CD8-positive, alpha-beta memory T cell (primary cell): ENCODE measurements at places on chromosomes 2 and 18. TPM values are rescaled to one million over a fixed set of nuclear protein-coding genes. Genes with fewer than 3 reads are reported as not detected.

DNA sequence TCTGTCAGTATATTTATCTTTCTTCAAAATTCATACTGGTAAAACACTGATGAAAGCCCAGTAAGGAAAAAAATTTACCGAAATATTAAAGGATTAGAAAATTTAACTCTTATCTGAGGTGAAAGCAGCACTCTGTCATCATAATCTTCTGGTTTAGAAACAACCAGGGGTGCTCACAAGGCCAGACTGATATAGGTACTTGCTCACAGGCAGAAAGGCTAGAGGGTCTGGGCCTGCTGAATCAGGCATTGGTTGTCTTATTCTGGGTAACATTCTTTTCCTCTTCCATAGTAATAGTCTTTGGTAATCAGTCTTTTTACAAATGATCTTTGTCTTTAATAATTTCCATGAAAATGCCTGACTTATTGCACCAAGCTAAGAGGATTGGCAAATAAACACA lies 221.4 kb upstream of the TFPI start:
- no peaks in the 10 kb centered on the region for H3K36me3 ChIP-seq
- no peak for DNase-seq
- no peaks in the 10 kb centered on the region for H3K27me3 ChIP-seq
- H3K4me1 ChIP-seq = no peaks in the 10 kb centered on the region

- no peak overlapping the region for H3K4me3 ChIP-seq
- H3K27ac ChIP-seq = no peak overlapping the region
- DNase-seq = no peak
- no peaks in the 10 kb centered on the region for H3K36me3 ChIP-seq
These were observed 486.6 kb upstream of the HS6ST1 start for GRCh38 chr2:128805237-128805636.

DNA sequence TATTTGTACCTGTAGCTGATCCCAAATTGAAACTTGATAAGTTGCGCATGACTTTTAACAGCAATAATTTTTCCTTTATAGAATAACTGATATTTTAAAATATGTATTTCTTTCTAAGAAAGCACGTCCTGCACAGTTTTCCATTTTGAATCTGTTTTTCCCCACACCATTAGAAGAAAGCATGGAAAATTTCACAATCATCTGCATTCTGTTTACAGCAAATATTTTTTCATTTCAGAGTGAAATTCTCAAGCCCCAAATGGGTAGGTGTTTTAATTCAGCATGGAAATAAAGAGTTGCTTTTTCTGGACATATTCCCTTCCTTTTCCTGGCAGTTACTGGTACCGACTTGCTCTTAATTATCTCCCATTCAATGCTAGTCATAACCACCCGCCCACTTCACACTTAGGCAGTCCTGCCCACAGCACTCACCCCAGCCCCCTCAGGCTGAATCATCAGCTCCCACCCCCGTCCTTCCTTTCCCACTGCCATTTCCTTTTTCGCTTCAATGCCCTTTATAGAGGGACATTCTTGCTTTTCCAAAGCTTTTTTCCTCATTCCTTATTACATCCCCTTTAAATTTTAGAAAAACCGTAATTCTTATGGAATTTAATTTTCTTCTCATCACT lies 89.2 kb upstream of the GLS start:
- H3K27me3 ChIP-seq = no peaks in the 10 kb centered on the region
- H3K36me3 ChIP-seq = no peaks in the 10 kb centered on the region
- H3K4me1 ChIP-seq = no peaks in the 10 kb centered on the region
- DNase-seq = no peak

DNA sequence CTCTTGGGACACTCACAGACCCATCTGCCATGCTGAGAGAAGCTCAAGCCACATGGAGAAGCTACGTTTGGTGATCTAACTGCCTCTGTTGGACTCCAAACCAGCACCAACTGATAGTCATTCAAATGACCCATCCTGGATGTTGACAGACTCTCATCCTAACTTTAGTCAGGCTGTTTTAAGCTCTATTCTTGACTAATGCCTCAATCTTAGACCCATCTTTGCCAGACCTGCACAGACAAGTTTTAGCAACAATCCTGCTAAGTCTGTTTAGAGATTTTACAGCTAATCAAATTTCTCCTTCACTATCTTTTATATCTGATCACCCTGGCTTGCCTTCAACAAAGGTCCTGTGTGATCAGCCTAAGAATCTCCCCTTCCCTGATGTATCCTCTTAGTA lies 245.1 kb downstream of the SCG2 start:
- no peak overlapping the region for H3K27ac ChIP-seq
- H3K36me3 ChIP-seq = no peaks in the 10 kb centered on the region
- no peak overlapping the region for H3K4me3 ChIP-seq
- H3K4me1 ChIP-seq = no peaks in the 10 kb centered on the region

The CYRIA gene
- 1.2 TPM for total RNA-seq
